ENCODE measurements at places on chromosomes 6 and 20. TPM values are rescaled to one million over a fixed set of nuclear protein-coding genes. Genes with fewer than 3 reads are reported as not detected.
A peak's percentile ranks its signal among the peaks of the same experiment; 100 is the strongest.

COL19A1 gene
- total RNA-seq = 2.0 TPM

LPIN3 gene
- 18.6 TPM for total RNA-seq

NHSL1 gene
- 44.2 TPM for total RNA-seq

APOM gene
- 1.9 TPM for total RNA-seq

RAET1E gene
- 0.48 TPM for total RNA-seq

GRCh38 chr6:160861824-160862223 is 129.7 kb upstream of the MAP3K4 start:
- DNase-seq = no peak

DNA sequence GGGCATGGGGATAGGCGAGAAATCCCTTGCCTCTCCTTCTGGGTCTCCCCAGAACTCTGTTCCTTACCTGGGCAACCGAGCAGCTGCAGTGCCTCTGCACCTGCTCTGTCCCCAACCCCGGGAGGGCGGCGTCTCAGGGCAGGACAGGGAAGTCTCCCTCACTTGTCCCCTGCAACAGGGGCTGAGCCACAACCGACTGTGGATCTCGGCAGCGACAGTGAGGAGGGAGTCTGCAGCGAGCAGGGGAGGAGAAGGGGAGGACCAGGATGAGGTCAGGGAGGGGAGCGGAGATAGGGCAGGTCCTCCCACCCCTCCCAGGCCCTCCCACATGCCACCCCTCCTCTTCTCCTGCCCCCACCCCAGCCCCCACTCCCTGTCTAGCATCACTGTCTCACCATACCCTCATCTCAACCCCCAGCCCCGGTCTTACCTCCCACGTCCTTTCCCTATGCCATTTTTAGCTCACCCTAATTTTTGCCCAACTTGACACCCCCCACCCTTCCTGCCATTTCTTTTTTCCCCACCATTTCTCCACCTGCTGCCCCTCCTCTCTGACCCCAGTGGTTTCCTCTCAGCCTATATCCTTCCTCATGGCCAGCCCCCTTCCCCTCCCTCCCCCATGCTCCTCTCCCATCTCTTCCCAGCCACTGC is at the start of gene TNXB:
TSS of gene TNXB (minus strand) at position 225 of the 651 bp plus-strand sequence. CDS start 11,140 bp downstream, outside the sequence.
- DNase-seq = peak; percentile 73

- no peak for DNase-seq
These were observed 6.3 kb downstream of the PRR18 start for GRCh38 chr6:166301611-166302529.

- DNase-seq = peak; percentile 16
These were observed 9.3 kb downstream of the TRAPPC3L start for GRCh38 chr6:116536216-116536621.

DNA sequence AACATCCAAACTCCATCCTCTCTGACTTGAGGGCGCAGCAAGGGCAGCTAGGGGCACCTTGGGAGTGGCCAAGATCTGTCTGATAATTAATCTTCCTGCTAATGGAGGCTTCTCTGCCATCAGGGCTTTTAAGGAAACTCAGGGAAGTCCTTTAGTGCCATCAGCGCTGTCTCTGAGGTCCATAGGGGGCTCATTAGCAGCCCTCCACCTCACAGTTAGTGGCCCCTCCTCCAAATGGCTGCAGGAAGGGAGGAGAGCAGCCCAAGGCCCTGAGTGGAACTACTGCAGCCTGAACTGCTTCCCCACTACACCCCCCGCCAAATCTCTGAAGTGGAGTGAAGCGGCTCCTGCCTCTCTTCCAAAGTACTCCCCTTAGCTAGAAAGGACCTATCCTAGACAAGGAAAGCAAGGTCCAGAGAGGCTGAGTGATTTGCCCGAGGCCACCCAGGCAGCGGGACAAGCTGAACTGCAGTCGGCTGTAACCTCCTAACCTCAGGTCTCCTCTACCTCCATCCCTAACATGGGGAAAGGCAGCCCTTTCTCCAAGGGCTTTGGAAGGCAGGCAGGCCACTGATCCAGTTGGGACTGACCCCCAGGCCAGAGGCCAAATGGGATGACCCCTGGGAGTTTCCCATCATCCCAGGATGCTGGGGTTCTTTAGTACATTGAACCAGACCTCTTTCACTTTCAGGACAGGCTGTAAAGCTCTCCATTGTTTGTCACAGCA is 39.5 kb upstream of the ZFAND3 start:
- no peak for DNase-seq

DNA sequence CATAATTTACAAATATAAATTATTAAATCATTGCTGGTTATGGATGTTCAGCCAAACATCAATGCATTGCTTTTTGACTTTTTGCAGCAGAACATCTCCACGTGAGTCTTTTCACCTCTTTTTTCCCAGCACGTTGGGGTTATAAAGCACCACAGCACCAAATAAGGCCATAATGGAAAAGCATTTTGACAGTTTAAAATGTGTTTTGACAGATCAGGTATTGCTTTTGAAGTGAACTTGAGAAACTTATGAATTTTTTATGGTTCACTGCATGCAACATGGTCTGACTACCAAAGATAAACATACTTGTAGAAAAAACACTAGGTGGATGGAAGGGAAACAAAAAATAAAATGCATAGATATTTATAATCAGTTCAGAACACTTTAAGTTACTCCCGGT is 622.4 kb downstream of the HTR1B start:
- DNase-seq = no peak

- DNase-seq = no peak
These were observed at the start of gene CPXM1 for GRCh38 chr20:2800521-2801285. Gene CPXM1, minus strand, starts transcription at chr20:2800627. Its CDS starts 55 bp downstream, at chr20:2800572.

All from Right ventricle myocardium superior (tissue), 1 donor.